Left lung (tissue), 14 donors: ENCODE measurements at places on chromosomes 2 and 18.

DNA sequence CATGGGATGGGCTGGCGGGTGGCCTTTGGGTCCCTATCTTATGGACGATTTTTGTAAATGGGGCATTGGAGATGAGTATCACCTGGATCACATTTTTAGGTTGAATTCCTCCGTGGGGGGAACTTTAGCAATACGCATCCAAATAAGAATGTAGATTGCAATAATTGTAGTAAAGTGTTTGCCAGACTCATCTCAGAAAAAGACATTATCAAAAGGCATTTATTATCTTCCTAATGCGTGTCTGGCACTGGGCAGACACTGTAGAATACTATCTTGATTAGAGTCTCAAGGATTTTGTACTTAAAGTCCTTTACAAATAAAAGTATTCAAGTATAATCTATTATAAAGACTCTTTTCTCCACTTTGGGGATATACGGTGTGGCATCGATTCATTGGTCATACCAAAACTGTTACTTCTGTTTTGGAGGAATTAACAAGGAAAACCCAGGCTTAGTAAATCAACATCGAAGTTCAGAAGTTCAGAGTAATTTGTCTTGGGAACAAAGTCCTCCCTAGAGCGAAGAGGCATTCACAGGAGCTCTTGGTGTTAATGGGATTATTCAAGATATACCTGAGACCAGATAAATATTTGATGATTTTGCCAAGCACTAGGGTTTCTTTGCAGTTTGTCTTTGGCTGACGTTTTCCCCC is 578 bp upstream of the ACKR3 start:
- DNase-seq = no peak

DNA sequence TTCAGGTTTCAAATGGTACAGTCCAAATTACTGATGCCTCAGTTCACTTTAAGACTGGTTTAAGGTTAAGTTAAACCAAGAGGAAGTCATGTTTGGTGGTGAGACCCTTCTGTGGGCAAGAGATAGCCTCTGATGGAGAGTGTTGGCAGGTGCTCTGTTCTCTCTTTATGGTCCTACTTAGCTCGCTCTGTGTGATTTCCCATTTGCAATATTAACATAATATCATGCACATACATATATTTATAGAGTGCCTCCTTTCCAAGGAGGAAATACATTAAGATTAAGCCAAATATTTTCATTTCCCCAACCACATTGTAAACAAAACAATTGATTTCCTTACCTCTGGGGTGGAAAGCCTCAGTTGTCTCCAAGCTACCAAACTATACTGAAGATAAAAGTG is 222.4 kb downstream of the PIK3C3 start:
- DNase-seq = no peak

GRCh38 chr2:203510256-203510940 is 24.7 kb downstream of the RAPH1 start:
- no peak for DNase-seq

- DNase-seq = no peak
Observed at GRCh38 chr2:56681659-56682396, 498.0 kb downstream of the CCDC85A start.

GRCh38 chr2:144385381-144385780 is 134.5 kb downstream of the ZEB2 start:
- DNase-seq = no peak

DNA sequence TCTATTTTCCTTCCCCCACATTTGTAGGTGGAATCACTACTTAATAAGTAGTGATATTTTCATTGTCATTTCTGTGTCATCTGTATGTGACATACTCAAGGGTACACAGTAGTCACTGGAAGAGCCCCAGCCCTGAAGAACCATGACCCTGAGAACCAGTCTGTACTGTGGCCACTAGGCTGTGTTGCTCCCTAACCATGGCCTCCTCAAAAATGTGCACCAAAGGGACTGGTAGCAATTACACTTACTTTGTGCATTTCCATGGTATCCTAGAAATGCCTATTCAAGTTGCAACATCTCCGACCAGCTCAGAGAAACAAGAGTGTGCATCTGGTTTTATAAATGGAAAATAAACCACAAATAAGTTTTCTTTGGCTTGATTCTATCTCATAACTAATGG is 155.1 kb downstream of the DOCK10 start:
- no peak for DNase-seq

GRCh38 chr2:138846216-138846821 is 66.1 kb upstream of the NXPH2 start:
- peak; percentile 22 for DNase-seq

GRCh38 chr18:40413160-40413559 is 1541.9 kb upstream of the PIK3C3 start:
- peak; percentile 19 for DNase-seq

- DNase-seq = no peak
Observed at GRCh38 chr2:46116150-46116549, 181.1 kb upstream of the EPAS1 start.

GRCh38 chr2:182767578-182767977 is 51.5 kb downstream of the DNAJC10 start:
- no peak for DNase-seq

DNA sequence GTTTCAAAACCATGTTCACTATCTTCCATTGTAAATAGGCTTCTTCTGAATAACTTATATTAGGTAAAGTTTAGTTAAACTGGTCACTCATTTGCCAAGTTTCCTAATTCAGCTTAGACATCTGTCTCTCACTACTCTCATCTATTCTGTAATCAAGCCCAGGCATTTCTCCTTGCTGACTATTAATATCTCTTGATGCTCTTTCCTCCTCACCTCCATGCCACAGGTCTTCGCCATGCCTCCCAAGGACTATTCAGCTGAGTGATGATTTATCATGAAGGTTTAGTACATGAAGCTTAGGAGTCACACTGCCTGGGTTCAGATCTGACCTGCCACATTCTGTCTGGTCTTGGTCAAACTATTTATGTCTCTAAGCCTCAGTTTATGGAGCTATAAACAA is 115.5 kb downstream of the SPOPL start:
- DNase-seq = no peak

DNA sequence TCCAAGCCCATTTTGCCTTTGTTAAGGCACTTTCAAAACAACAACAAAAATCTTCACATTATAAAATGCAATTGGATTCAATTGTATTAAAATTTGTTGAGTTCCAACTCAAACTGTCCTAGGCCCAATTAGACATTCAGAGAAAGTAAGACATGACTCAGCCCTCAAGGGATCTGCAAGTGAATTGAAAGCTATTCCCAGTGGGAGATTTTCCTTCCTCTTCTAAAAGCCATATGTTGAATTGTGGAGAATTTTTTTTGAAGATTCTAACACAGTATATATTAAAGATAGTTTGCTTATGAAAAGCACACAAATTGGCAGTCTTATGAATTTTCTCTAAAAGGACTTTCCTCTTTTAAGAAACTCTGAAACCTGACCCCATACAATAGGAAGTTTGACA is 268.0 kb upstream of the PARD3B start:
- DNase-seq = no peak

GRCh38 chr2:62412347-62412742 is 93.7 kb downstream of the TMEM17 start:
- no peak for DNase-seq

DNA sequence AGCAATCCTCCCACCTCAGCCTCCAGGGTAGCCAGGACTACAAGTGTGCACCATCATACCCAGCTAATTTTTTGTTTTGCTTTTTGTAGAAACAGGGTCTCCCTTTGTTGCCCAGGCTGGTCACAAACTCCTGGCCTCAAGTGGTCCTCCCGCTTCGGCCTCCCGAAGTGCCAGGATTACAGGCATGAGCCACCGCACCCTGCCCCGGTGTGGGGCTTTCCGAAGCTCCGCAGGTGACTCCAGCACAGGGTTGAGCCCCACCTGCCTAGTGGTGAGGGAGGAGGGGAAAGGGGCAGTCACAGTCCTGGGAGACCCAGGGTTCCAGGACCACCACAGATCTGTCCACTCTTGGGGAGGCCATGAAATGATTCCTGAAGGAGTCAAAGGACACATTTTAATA is 5.2 kb downstream of the PRLH start:
- DNase-seq = no peak

DNA sequence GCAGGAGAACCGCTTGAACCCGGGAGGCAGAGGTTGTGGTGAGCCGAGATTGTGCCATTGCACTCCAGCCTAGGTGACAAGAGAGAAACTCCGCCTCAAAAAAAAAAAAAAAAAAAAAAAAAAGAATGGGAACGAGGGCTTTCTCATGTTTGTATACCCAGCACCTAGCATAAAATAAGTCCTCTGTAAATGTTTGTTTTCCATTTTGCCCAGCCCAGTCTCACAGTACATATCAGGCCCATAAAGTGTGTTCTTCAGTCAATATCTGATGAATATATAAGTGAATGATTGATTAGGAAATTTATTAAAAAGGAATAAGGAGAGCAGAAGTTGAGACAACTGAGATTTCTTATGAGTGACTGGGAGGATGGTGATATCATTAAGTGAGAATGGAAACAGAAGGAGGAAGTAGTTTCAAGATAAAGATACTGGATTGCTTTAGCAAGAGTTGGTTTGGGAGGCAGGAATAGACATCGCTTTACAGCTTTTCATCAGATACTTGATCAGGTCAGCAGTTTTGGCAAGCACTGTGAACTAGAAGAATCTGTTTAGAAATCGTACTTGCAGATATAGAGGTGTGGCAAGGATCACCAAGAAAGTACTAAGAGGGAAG is 327.5 kb downstream of the KIAA1328 start:
- DNase-seq = no peak

GRCh38 chr18:69648486-69648885 is 247.8 kb downstream of the DOK6 start:
- DNase-seq = no peak

DNA sequence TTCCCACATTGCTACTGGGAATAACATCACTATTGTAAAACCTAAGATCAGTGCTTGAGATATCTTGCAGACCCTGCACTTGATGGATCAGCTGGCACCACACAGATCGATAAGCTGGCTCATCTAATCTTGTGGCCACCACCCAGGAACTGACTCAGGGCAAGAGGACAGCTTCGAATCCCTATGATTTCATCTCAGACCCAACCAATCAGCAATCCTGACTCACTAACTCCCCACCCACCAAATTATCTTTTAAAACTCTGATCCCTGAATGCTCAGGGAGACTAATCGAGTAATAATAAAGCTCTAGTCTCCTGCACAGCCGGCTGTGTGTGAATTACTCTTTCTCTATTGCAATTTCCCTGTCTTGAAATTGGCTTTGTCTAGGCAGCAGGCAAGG is 11.3 kb upstream of the TEX44 start:
- no peak for DNase-seq

GRCh38 chr18:2985628-2986027 is 27.3 kb downstream of the LPIN2 start:
- DNase-seq = no peak

DNA sequence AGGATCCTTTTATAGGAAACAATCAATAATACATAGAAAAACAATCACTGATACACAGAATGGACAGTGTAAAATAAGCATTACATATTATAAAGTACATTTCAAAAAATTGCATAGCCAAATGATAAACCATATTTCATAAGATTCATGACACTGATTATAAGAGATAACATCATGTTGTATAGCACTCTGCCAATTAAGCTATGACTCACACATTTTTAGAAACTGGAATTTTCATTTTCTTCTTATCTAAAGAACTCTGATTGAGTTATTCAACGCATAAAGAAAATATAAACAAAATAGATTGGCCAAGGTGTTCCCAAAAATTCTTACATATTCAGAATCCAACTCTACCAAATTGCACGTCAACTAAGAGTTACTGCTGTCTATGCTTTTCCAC is 5.9 kb downstream of the EPB41L3 start:
- DNase-seq = no peak

GRCh38 chr2:219570924-219571310 is 422 bp downstream of the OBSL1 start:
- no peak for DNase-seq

GRCh38 chr2:237682856-237683670 is 55.7 kb downstream of the LRRFIP1 start:
- DNase-seq = peak; percentile 64

DNA sequence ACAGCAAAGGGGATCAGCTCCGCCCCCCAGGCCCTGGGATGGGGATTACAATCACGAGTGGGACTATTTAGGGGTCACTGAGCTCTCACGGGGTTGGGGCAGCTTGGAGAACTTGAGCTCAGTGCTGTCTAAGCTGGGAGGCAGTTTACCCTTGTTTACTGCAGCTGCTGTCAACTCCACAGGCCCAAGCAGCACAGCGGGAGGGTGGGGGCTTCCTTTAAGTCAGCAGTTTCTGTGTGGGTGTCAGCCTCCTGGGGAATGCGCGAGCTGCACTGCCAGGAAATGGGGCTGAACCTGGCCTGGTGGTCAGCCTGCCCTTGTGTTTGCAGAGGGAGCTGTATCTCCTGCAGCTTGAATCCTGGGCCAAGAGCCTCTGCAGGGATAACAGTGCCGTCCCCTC is 29.8 kb downstream of the TOGARAM2 start:
- no peak for DNase-seq

DNA sequence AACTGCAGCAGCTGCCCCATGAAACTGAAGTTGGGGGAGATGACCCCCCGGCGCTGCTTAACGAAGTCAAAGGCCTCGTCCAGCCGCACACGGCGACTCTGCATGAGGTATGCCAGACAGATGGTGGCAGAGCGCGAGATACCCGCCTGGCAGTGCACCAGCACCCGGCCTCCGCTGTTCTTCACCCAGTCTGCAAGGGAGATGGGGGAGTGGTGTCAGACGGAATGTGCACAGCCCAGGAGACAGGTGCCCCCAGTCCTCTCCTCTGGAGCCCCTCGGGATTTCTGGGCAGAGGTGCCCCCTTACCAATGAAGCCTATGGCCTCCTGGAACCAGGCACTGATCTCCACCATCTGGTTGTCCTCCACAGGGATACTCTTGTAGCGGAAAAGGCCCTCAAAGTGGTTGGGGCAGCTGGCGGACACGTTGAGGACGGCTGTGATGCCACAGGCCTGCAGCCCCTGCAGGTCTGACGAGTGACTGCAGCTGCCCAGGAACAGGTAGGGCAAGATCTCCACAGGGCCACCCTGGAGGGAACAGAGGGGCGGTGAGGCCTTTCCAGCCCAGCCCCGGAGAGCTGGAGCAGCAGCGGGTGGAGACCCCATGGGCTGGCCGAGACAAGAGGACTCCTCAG is 1.3 kb downstream of the DUSP2 start:
- no peak for DNase-seq

DNA sequence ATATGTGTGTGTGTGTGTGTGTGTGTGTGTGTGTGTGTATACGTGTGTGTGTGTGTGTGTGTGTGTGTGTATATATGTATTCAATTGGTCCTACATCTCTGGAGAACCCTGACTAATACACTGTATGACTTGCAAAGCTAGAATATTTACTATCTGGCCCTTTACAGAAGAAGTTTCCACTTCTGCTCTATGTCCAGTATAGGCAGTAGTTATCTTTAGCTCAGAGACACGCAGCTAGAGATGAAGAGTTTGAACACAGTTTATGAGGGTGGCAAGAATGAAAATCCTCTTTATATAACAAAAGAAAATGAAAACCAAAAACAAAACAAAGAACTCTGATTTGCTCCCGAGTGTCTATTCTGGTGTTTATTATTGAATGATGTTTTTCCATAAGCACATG is 201.2 kb downstream of the ASB1 start:
- no peak for DNase-seq

DNA sequence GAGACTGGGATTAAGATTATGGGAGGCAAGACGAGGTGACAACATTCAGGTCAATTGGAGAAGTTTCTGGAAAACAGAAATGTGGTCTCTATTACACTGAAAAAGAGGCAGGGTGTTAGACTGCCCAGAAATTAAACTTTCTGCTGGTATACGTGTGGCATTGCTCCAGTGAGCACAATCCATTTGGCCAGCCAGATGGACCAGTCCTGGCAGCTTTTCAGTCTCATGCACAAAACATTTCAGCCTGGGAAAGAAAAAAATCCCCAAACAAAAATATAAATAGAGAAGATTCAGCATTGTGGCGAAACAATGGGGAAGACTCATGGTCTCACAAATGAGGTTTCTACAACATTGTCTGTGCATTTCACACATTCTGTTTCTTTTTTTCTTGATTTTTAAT is 113.9 kb downstream of the HNMT start:
- no peak for DNase-seq
